ENCODE measurements at places on chromosomes 1 and 21.

- DNase-seq, result no peak
These were observed 779 bp downstream of the SON start for GRCh38 chr21:33543505-33544129.

DNA sequence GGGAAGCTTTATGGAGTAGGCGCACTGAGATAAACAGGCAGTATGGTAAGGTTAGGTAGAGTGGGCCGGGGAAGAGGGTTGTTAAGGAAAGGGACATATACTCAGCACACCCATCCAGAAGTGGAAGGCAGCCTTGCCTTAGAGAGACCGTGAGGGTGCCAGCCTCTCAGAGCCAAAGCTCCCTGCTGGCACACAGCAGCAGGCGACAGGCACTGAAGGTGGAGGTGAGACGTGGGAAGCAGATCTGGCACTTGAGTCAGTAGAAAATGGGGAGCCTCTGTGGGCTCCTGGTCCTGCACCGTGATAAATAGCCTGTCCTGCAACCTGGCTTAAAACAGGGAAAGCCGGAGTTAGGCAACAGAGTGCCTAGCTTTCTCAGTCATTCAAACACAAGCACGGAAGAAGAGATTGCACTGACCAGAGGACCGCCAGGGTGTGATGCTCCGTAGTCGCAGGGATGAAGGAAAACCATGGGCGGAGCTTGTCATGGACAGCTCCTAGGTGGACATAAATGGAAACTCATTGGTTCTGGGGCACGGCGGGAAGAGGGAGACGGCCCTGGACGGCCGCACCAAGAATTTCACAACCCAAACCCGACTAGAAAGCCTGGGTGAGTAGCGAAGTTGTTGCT is 15.5 kb downstream of the KCNK1 start:
- no peak for DNase-seq

- DNase-seq, result no peak
These were observed 32.2 kb downstream of the WDR4 start for GRCh38 chr21:42847051-42847707.

DNA sequence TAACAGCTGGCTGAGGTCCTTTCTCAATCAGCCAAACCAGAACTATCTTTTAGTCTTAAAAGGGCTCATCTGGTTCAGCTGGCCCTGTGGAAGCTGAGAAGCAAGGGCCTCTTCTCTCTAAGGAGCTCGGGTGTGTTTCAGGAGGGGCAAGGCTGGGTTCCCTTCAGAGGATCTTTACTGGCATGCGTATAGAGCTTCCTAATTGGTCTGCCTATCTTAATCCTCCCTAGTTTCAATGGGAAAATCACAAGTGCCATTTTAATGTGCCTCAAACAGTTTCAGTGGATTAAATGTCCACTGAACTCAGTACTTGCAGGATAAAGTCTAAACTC is 81.5 kb upstream of the LBR start:
- no peak for DNase-seq

GRCh38 chr1:66455446-66455845 is 78.5 kb upstream of the SGIP1 start:
- DNase-seq, result no peak

DNA sequence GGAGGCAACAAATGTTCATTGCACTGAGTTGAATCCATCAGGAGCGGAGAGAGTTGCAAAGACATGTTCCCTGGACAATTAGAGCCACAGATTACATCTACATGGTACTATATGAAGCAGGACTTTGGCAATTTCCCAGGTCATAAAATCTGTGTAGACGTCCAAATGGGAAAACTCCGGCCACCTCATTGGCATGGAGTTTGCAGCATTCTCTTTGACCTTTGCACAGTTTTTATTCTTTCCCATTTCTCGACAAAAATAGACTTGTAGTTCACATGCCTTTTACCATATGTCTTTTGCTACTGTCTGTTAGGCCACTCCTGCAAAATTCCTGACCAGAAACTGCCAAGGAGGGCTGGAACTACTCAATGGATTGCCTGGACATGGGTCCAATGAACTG is 48.2 kb downstream of the UBE2T start:
- DNase-seq, result no peak

GRCh38 chr1:11913291-11913690 is 12.9 kb downstream of the KIAA2013 start:
- no peak for DNase-seq

GRCh38 chr1:228465571-228466146 is 21.5 kb upstream of the RNF187 start:
- no peak for DNase-seq

- DNase-seq, result peak; percentile 29
These were observed at the start of gene IFNGR2 for GRCh38 chr21:33403128-33403785. TSS of gene IFNGR2 (plus strand) at chr21:33403413. CDS start at chr21:33403544, 131 bp downstream.

GRCh38 chr1:39900662-39901463 is 854 bp downstream of the MYCL start:
- DNase-seq, result no peak

DNA sequence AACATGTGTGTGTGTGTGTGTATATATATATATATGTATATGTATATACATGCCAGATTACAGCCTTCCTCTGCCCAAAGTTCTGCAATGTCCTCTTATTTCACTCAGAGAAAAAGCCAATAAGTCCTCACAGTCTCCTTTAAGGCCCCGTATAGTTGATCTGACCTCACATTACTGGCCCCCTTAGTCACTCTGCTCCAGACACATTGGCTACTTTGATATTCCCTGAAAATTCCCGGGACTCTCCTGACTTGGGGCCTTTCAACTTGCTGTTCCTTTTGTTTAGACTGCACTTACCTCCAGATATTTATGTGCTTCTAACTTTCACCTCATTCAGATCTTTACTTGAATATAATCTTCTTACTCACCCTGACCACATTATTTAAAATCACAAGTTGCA is 4.2 kb upstream of the BSDC1 start:
- no peak for DNase-seq

- no peak for DNase-seq
These were observed 47.8 kb upstream of the CCDC190 start for GRCh38 chr1:162908780-162909179.

- DNase-seq, result no peak
These were observed 22.0 kb downstream of the NENF start for GRCh38 chr1:212454741-212455140.

GRCh38 chr1:165882168-165882837 is 54.9 kb downstream of the UCK2 start:
- no peak for DNase-seq

DNA sequence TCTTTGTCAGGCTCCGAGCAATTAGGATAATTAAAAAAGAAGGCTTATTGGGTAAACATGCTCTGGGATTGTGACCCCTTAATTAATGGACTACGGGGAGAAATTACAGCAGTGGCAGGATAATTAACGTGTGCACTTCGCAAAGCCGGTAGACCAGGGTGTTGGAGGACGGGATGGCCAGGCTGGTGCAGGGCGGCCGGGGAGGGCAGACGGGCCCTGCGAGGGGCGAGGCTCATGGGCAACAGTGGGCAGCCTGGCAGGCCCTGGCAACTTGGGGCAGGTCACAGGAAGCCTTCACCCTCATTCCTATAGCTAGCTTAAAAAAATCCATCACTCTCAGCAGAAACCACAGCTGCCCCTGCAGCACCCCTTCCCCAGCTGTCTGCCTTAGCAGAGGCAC is 186.2 kb upstream of the ARHGEF16 start:
- DNase-seq, result no peak

DNA sequence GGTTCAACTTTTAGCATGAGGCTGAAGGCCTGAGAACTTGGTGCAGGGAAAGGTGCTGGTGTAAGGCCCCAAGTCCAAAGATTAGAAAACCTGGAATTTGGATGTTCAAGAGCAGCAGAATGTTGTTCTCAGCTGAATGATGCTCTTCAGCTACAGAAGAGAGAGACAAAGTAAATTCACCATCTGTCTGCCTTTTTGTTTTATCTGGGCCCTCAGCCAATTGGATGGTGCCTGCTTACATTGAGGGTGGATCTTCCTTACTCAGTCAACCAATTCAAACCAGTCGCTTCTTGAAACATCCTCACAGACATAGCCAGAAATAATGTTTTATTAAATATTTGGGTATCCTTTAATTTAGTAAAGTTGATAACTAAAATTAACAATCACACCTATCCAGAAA is 748.2 kb upstream of the ADAMTS5 start:
- no peak for DNase-seq

GRCh38 chr1:84373436-84374141 is 24.7 kb upstream of the DNASE2B start:
- DNase-seq, result no peak

- no peak for DNase-seq
These were observed 60.6 kb downstream of the UCHL5 start for GRCh38 chr1:192998536-192998935.

GRCh38 chr1:78340006-78340405 is 150.8 kb upstream of the PTGFR start:
- peak; percentile 12 for DNase-seq

Measured in LoVo (cell line).